DMS 273 treated with DMSO at 0.1 percent for 48 hours (cell line): ENCODE measurements at places on chromosomes 7 and 10.

DNA sequence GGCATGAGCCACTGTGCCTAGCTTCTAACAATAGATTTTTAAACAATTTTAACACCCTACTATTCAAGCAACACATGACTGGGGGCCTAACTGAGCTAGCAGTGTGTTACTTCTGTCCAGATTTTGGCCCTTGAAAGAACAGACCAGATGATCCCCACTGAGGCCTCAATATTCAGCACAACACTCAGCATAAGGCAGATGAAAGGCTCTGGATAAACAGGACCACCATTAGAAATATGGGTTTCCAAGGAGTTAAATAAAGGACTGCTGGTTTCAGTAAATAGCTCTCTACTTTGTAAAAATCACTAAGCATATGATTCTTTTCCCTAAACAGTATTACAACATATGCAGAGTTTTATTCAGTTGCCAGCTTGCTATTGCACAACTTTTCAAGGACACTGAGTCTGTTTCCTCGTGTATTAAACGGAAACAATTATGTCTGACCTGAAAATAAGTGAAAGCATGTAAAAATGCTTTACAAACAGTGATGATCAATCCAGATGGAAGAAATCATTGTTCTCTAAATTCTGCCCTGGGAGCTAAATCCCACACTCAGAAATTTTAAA is 23.8 kb upstream of the FZD1 start:
- no peak for DNase-seq

GRCh38 chr10:11573497-11573896 is 38.0 kb downstream of the USP6NL start:
- no peak for DNase-seq

DNA sequence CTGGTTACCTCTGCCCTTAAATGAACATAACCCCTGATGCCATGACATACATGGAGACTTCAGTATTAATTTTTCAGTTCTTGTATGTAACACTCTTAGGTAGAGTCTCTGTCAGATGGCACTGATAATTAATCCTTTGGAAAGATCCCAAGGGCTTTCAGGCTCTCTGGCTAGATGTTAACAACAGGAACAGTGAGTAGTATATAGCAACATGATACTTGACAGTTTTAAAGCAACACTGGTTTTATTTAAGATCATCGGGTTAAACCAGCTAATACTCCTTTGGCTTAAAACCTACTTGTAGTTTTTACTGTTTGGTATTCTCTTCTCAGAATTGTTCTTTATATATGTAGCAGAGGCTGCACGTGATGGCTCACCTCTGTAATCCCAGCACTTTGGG is 27.3 kb downstream of the AHCYL2 start:
- DNase-seq, result peak; percentile 18

DNA sequence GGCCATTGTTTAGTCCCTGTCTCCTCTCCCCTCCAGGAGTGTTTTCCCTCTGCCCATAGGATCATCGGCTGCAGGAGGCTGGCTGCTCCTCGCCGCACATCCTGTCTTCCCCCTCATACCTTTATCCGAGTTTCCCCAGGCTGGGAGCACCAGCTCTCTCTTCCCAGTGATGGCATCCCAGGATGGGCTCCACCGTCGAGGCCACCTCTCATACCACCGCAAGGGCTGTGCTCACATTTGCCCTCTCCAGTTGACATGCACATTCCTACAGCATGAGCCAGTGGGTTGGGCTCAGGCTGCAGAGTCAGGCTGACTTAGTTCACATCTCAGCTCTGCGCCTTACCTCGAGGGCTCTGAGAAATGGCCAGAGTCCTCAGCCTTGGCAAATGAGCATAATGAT is 12.1 kb downstream of the HKDC1 start:
- DNase-seq, result no peak

DNA sequence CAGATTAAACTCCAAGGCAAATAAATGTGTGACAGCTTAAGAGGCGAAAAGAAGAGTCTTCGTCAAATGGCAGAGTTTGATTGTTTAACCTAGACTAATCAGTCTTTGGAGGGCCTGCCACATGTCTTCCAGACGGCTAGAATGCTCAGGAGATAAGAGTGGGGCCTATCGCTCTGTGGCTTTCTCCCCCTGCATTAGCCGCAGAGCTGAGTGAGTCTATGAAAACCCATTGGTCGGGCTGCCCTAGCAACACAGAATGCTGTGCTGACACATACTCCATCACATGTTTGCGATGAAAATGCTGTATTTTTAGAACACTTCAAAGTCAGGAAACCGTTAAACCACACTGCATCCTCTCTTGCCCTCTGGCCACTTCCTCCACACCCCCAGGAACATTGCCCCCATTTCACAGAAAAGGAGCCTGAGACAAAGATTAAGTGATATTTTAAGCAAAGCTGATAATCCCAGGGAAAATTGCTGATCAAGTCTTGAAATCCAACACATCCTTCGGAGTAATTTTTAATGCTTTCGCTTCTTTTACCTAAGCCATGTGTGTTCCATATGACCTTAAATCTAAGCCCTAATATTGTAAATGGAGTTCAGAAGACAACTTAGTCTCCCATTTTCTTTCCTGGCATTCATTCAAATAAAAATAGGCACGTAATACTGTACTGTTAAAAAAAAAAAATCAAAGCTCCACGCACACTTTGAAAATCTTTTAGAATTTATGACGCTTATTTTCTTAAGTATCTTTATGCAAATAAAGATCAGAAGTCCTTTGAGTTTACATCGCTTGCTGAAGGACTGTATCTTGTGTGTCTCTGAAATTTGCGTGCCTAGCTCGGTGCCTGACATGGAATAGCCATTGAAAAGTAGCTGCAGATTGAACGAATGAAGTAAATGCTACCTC is 161.2 kb downstream of the CELF2 start:
- no peak for DNase-seq

DNA sequence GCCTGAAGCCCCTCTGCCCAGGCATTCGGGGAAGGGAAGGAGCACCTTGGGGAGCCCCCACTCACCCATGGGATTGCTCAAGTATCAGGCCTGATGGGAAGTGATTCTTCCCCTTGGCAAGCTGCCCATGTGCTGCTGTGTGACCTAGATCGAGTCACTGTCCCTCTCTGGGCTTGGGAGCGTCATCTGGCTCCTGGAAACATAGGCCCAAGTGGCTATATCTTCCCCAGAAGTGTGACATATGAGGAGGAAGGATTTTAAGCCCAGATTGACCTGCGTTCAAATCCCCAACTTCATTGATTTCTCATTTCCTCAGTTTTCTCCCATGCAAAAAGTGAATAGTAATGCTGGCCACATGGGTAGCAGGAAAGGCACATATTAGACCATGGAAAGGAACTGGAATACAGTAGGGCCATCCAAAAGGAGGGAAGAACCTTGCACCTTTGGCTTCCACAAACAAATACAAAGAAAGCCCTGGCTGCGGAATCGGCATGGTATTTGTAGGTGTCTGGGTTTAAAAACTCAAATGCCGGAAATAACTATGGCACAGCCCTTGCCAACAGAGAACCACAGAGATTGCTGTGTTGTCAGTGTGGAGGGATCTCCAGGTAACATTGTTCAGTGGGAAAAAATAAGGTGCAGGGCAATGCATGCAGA is 169.5 kb upstream of the ZMIZ1 start:
- DNase-seq, result no peak

DNA sequence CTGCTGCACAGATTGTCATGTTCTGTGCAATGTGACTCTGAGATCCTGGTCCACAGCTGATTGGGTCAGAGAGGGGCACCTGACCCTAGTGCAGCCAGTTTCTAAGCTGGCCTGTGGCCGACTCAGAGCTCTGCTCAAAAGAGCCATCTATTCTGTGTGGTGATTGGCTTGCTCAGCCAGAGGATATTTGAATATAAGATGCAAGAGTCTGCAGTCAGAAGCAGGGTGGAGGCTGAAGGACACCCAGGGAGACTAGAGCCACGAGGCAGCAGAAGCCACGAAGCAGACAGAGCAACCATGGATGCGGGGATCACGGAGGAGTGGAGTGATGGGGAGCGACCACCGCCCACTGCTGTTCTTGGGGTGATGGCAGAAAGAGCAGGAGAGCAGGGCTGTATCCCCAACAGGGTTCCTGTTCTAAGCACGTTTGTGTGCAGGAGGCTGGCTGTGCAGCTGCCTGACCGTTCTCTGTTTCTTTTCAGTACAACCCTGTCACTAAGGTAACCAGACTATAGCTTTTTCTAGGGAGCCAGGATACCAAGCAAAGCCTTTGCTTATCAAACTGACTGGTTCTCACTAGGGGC is 19.5 kb upstream of the RHEB start:
- DNase-seq, result no peak

DNA sequence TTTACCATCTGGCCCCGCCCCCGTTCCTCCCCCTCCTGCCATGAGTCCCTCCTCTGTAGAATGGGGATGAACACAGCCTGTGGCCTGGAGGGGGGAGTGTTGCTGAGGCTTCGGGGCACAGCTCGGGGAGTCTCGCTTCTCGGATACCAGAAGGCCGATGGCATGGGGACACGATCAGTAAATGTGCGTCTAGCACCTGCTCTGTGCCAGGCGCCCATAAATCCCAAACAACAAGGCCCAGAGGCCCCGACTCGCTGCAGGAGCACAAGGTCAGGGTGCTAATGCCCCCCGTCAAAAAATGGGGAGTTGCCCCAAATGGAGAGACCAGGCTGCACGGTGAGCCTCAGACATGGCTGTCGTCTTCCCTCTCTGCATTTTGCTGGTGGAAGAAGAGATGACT is 40.7 kb downstream of the JAKMIP3 start:
- DNase-seq, result no peak

- DNase-seq, result no peak
Observed at GRCh38 chr10:6416892-6417512, 163.1 kb downstream of the PRKCQ start.

DNA sequence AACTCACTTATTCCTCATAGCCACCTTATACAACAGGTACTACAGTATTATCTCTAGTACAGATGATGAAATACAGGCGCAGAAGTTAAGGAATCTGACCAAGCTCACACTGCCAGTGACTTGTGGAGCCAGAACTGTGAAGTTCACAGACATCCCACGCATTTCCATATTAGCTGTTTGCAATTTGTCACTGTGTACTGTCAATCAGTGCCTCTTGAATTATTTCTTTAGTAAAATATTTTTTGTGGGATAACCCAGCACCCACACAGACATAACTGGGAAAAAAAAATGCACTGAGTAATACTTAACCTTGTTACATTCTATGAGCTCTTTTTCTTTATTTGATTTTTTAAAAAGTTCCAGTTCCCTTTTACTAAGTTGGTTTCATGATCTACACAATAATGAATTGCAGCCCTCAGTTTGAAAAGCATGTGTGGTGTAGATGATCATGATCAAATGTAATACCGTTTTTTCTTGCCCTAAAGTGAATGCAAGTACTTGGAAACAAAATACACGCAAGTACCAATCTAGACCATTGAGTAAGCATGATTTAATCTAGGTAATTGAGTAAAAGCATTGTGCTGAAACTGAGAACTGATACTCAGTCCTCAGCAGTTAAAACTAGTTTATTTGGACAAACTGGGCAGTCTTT is 14.1 kb downstream of the CUL1 start:
- no peak for DNase-seq

- no peak for DNase-seq
Observed at GRCh38 chr10:69344591-69345252, 66.4 kb downstream of the HK1 start.
